ENCODE measurements at places on chromosomes 1 and 21. TPM values are rescaled to one million over a fixed set of nuclear protein-coding genes. Genes with fewer than 3 reads are reported as not detected.

- H3K36me3 ChIP-seq, result no peaks in the 10 kb centered on the region
- no peak overlapping the region for H3K27ac ChIP-seq
- no peak overlapping the region for H3K4me3 ChIP-seq
- H3K4me1 ChIP-seq, result peaks cover 3% of the 10 kb centered on the region
- DNase-seq, result no peak
These were observed 103.3 kb upstream of the FGGY start for GRCh38 chr1:59193443-59194093.

GRCh38 chr1:200035956-200036618, 8.6 kb downstream of the NR5A2 start:
- peaks cover 13% of the 10 kb centered on the region for H3K4me1 ChIP-seq
- H3K4me3 ChIP-seq, result no peak overlapping the region
- peaks cover 95% of the 10 kb centered on the region for H3K27me3 ChIP-seq
- no peak overlapping the region for H3K27ac ChIP-seq
- H3K36me3 ChIP-seq, result no peaks in the 10 kb centered on the region
- no peak for DNase-seq

- no peaks in the 10 kb centered on the region for H3K4me1 ChIP-seq
- no peak overlapping the region for H3K27ac ChIP-seq
- peaks cover 4% of the 10 kb centered on the region for H3K27me3 ChIP-seq
- no peak overlapping the region for H3K4me3 ChIP-seq
These were observed 11.8 kb downstream of the HTR6 start for GRCh38 chr1:19676438-19676922.

GRCh38 chr1:172289448-172289847, 131.0 kb upstream of the C1orf105 start:
- H3K27me3 ChIP-seq, result no peaks in the 10 kb centered on the region
- no peak for DNase-seq
- no peaks in the 10 kb centered on the region for H3K36me3 ChIP-seq
- H3K4me1 ChIP-seq, result no peaks in the 10 kb centered on the region
- no peak overlapping the region for H3K4me3 ChIP-seq

DNA sequence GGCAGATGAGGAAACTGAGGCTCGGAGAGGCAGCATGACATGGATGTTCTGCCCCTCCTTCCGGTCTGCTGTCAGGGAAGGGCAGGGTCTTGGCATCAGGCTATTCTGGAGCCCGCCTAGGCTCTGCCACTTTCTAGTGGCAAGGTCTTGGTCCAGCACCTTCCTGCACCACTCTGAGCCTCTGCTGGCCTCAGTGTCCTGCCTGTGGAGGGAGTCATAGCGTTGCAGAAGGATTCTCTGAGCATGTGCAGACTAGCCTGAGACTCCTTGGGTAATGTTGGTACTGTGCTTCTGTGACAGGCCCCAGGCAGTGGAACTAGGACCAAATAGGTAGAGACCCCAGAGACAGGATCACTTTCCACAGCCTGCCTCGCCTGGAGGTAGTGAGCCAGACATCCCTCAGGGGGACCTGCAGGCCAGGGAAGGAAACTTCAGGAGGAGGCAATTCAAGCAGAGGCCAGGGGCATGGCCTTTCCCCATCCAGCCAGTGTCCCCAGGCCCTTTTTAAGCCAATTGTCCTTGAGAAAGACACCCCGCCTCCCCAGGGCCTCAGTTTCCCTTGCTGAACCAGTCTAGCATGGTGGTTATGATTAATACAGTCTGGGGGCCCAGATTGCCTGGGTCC, 10.6 kb downstream of the EDN2 start:
- no peaks in the 10 kb centered on the region for H3K27me3 ChIP-seq
- DNase-seq, result no peak
- no peak overlapping the region for H3K4me3 ChIP-seq
- H3K27ac ChIP-seq, result no peak overlapping the region
- peaks cover 22% of the 10 kb centered on the region for H3K4me1 ChIP-seq

- H3K36me3 ChIP-seq, result no peaks in the 10 kb centered on the region
- no peak overlapping the region for H3K27ac ChIP-seq
- DNase-seq, result no peak
- H3K27me3 ChIP-seq, result no peaks in the 10 kb centered on the region
These were observed 38.9 kb downstream of the XPR1 start for GRCh38 chr1:180670681-180671080.

DNA sequence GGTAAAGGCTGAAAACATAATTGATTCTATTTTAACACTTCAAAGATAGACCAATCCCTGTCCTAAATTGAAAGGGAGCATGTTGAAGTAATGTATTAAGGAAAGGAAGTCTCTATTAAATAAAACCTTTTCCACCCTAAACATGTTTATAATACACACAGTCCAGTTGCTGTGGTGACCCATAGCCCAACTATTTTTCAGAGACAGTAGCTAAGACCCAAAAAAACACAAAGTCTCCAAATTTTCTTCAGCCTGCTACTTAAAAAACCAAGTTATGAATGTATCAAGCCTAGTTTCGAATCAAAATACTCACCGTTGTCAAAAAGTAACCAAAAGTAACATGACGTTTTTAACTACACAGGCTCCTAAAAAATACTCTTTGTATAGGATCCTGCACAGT, 1.6 kb downstream of the ELK4 start:
- H3K4me1 ChIP-seq, result peaks cover 49% of the 10 kb centered on the region
- peak overlapping the region; percentile 93 for H3K27ac ChIP-seq
- no peaks in the 10 kb centered on the region for H3K27me3 ChIP-seq
- H3K36me3 ChIP-seq, result no peaks in the 10 kb centered on the region

GRCh38 chr1:157249326-157249725, 111.1 kb upstream of the ETV3 start:
- H3K4me1 ChIP-seq, result no peaks in the 10 kb centered on the region
- DNase-seq, result no peak
- H3K36me3 ChIP-seq, result no peaks in the 10 kb centered on the region
- no peak overlapping the region for H3K4me3 ChIP-seq
- H3K27ac ChIP-seq, result no peak overlapping the region
- no peaks in the 10 kb centered on the region for H3K27me3 ChIP-seq

DNA sequence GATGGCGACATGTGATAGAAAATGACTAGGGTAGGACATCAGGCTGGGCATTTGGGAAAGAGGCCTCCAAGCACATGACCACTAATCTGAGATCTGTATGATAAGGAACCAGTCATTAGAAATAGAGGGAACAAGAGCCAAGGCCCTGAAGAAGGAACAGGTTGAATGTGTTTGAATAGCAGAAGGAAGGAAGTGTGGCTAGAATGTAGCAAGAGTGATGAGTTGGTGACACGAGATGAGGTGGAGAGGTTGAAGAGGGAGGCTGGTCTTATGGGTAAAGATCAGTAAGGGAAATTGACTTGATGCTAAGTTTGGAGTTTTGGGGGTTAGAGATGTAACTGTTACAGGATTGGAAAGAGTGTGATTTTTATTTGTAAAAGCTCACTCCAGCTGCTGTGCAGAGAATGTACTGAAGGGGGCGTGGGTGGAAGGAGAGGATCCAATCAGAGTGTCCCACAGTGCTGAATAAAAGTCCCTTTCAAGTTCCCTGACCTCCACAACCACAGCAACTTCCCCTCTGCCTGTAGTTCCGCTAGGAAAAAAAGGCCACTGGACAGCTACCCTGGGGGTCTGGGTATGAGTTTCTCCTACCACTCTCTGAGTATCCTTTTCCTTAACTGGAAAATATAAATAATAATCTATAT, 295.0 kb downstream of the OMA1 start:
- peaks cover 18% of the 10 kb centered on the region for H3K4me1 ChIP-seq
- no peak for DNase-seq
- H3K4me3 ChIP-seq, result no peak overlapping the region
- peaks cover 27% of the 10 kb centered on the region for H3K27me3 ChIP-seq

- H3K4me3 ChIP-seq, result no peak overlapping the region
- H3K36me3 ChIP-seq, result no peaks in the 10 kb centered on the region
- H3K4me1 ChIP-seq, result no peaks in the 10 kb centered on the region
- no peak overlapping the region for H3K27ac ChIP-seq
These were observed 6.9 kb upstream of the F13B start for GRCh38 chr1:197073978-197074377.

DNA sequence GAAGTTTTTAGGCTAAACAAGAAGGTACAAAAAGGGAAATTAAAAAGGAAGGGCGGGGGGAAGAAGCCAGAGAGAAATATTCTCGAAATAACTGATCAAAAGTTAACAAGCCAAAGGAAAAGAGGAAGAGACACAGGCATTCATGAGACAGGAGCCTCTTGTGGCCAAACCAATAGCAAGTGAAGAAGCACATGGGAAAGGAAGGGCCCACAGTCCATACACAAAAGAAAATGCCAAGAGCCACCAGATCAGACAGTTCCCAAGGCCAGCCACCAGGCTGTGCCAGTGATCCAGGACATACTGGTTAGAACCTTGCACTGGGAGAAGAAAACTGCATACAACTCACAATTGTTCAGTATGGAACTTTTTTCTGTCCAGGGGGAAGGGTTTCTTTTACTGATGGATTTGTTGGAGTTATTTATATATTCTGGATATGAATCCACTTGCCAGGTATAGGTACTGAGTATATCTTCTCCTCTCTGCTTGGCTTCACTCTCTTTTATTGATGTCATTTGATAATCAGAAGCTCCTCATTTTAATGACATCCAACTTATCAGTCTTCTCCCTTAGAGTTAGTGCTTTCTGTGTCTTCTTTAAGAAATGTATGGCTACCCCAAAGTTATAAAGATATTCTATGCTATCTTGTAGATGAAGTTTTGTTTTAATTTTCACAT, 76.8 kb downstream of the CD46 start:
- no peaks in the 10 kb centered on the region for H3K27me3 ChIP-seq
- H3K4me1 ChIP-seq, result peaks cover 94% of the 10 kb centered on the region
- H3K4me3 ChIP-seq, result no peak overlapping the region
- no peaks in the 10 kb centered on the region for H3K36me3 ChIP-seq
- H3K27ac ChIP-seq, result peak overlapping the region; percentile 98

- H3K4me1 ChIP-seq, result no peaks in the 10 kb centered on the region
- H3K4me3 ChIP-seq, result no peak overlapping the region
- no peaks in the 10 kb centered on the region for H3K27me3 ChIP-seq
- H3K36me3 ChIP-seq, result no peaks in the 10 kb centered on the region
- no peak overlapping the region for H3K27ac ChIP-seq
These were observed 17.5 kb upstream of the CAMK1G start for GRCh38 chr1:209565759-209566678.

Gene SPATA45
- not detected for total RNA-seq

Gene RRP1
- 32.0 TPM for total RNA-seq

Gene MSH4
- 0.55 TPM for total RNA-seq

Gene ZBTB8A
- total RNA-seq, result 3.6 TPM

Gene RPE65
- not detected for total RNA-seq

Gene NCMAP
- 0.09 TPM for total RNA-seq

Measured in gastrocnemius medialis (tissue), 4 donors.